Frontal cortex (tissue), 4 donors: ENCODE measurements at places on chromosomes 1 and 21. TPM values are rescaled to one million over a fixed set of nuclear protein-coding genes. Genes with fewer than 3 reads are reported as not detected.

The C1orf159 gene
- 6.1 TPM for total RNA-seq

The S100A7 gene
- not detected for total RNA-seq

The GPR153 gene
- total RNA-seq, result 22.0 TPM

The UBE2U gene
- not detected for total RNA-seq

The HCRTR1 gene
- 1.6 TPM for total RNA-seq

The RSPO1 gene
- not detected for total RNA-seq

The TDRD5 gene
- 2.9 TPM for total RNA-seq

The HIVEP3 gene
- total RNA-seq, result 12.6 TPM

The CXADR gene
- total RNA-seq, result 405 TPM

The NT5C1A gene
- 2.4 TPM for total RNA-seq

The CCDC185 gene
- total RNA-seq, result not detected

The ANGPTL3 gene
- not detected for total RNA-seq

The ADAMTS5 gene
- total RNA-seq, result 1.6 TPM

DNA sequence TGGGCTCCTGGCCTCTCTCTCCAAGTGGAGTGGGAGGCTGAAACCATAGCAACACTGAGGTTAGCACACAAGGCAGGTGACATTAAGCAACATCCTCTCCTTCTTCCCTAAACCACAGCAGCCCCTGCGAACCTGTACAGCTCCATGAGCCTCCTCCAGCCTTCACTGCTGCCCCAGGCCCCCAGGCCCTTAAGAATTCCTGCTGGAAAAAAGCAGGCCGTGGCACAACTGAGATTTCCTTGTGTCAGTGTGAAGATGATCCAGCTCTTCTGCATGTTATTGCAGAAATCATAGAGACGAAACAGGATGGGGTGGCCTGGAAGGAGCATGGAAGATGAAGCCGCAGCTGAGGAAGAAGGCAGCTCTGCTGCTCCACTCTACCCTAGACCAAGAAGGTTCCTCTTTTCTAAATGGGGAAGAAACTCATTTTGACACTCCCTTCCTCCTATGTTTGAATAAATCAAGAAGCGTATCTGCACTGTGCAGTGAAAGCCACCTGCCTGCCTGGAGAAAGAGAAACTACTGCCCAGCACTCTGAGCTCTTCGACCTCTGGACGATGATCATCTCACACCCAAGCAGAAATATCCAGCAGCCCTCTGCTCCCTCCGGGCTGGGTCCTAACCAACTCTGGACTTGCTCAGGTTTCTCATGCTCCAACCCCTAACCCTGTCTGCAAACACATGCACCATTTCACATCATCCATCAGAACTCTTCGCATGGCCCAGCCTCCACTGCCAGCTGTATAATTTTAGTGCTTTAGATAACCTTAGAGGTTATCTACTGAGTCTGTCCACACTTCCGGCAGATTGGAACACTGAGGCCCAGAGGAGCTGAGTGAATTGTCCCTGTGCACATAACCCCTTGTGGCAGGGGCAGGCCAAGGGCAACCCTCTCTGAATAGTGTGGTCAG, 20.7 kb downstream of the SH3BP5L start:
- no peak for DNase-seq

DNA sequence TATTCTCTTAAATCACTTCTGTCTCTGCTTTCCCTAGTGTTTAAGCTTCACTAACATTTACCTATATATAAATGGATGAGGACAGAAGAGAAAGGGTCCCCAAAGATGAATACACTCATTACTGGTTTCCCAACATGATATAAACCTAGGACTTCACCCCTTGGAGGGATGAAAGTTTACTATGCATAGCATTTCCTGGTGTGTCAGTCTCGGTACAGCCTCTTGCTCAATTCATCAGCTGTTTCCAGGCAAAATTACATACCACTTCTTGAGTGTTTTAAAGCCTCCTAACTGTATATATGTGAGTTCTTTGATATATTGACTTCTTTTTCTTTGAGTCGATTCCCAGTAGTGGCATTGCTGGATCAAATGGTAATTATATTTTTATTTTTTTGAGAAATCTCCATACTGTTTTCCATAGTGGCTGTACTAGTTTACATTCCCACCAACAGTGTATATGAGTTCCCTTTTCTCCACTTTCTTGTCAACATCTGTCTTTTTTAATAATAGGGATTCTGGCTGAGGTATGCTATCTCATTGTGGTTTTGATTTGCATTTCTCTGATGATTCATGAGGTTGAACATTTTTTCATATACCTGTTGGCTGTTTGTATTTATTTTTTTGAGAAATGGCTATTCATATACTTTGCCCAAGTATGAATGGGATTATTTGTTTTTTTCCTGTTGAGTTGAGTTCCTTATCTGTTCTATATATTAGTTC, 259.3 kb upstream of the CACYBP start:
- DNase-seq, result no peak

DNA sequence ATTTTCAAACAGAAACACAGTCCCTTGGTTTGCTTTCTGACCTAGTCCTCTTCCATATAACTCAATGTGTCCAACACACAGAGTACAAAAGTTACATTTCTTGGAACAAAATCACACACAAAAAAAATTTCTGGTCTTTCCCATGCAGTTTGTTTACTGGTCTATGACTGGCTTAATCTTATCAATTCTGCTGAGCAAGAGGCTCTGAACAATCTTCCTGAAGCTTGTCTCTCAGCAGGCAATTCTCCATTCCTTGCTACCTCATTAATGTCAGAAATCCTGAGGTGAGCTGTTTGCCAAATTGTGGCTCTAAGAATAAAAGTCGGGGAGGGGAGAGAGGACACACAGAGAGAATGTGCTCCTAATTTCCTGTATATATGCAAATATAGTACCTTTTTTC, 423.6 kb downstream of the HLX start:
- no peak for DNase-seq

GRCh38 chr21:41767606-41768436, 969 bp upstream of the RIPK4 start:
- DNase-seq, result no peak

DNA sequence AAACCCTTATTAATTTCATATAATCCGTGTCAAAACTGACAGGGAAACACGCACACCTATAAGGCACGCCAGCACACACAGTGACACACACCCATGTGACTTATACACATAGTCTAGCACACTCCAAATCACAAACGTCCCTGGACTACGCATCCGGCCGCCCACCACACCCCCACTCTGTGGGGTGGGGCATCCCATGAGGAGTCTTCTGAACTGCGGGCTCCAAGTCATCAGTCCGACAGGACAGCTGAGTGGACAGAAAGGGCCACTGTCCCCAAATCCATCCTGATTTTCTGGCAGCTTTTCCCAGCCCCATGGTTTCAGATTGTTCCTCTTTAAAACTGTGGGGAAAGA, 829 bp downstream of the PEA15 start:
- peak; percentile 47 for DNase-seq

DNA sequence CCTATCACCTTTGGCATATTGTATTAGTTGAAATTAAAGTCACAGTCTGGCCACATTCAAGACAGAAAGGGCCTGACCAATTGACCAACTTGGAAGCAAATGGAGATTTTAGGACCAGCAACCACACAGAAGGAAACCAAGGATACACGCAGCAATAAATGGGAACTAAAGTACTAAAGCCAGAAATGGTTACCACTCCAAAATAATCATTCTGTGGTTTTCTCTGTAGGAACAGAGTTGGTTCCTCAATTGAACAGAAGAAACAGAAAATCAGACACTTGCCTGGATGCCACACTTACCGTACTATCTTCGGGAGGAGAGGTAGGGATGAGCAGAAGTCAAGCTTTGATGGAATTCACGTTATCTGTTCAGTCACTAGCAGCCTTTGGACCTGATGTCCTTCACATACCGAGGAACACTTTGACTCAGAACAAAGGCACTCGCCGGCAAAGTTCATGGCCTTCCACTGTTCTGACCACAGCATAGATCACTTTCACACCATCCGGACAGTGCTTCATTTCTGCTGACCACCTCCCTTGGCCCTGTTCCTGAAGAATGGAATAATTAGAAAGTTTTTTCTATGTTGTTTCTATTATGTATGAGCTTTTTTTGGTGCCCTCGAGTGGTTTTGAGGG, 96.9 kb downstream of the LPAR3 start:
- DNase-seq, result no peak

- no peak for DNase-seq
These were observed 708.1 kb downstream of the MRPL39 start for GRCh38 chr21:24899138-24899537.

GRCh38 chr21:18148401-18148800, 96.2 kb upstream of the CHODL start:
- no peak for DNase-seq

DNA sequence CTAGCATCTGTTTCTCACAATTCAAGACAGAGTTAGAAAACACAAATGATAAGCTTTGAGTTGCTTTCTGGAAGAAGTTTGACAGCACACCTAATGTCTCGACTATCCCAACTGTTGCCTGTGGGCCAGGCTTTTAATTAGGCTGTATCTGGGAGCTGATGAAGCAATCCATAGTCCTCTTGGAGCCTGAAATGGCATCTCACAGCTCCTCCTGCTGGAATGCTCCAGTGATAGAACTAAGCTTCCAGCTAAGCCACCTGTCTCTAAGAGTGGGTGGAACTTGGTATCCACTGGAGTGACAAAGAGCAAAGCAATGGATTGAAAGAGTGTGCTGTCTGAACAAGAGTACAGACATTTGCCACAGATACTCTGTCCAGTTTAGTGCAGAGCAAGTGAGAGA, 605.3 kb upstream of the NR5A2 start:
- DNase-seq, result no peak

GRCh38 chr1:43847290-43847689, 86.3 kb upstream of the ARTN start:
- no peak for DNase-seq

DNA sequence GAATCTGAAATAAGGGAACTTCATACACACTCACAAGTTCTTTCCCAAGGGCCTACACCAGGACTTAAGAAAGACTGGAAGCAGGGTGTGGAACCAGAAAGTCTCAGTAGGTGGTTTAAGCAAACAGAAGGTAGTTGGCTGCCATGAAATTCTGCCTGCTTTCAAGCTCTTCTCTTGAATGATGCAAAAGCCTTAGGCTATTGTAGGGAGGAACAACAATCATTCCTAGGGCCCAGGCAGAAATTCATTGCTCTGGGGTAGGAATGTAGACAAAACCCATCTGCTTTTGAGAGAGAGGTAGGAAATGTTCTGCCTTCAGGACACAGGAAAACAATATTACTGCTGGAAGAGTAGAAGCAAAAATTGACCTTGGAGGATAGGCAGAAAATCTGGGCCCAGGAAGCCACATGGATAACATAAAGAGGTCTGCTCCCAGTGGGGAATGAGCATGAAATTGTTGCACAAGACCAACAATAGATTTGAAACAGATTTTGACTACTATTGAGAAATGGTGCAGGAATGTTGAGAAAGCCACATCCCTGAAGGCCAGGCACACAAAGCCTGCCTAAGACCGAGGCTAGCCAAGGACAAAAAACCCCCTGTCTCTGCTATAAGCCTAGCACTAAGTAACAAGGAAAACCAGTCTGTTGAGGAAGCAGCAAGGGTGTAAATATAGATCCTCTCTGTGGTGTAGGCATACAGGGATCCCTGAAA, 22.7 kb upstream of the SFT2D2 start:
- no peak for DNase-seq

DNA sequence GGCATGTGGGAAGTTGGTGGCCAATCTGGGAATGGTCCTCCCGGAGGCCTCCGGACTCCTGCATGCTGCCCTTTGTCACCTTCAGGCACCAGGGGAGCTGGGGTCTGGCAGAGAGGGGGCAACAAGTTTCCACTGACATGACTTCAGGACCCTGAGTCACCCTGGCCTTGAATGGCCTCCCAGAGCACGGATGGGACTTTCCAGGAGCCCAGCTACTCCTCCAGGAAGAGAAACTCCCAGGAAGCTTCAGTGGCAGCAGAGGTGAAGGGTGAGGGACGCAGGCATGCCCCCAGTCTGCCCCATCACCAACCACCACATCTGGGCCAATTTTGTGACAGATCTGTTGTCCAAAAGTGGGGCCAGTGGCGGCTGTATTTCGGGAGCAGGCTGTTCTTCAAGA, 55.9 kb upstream of the WASF2 start:
- no peak for DNase-seq

DNA sequence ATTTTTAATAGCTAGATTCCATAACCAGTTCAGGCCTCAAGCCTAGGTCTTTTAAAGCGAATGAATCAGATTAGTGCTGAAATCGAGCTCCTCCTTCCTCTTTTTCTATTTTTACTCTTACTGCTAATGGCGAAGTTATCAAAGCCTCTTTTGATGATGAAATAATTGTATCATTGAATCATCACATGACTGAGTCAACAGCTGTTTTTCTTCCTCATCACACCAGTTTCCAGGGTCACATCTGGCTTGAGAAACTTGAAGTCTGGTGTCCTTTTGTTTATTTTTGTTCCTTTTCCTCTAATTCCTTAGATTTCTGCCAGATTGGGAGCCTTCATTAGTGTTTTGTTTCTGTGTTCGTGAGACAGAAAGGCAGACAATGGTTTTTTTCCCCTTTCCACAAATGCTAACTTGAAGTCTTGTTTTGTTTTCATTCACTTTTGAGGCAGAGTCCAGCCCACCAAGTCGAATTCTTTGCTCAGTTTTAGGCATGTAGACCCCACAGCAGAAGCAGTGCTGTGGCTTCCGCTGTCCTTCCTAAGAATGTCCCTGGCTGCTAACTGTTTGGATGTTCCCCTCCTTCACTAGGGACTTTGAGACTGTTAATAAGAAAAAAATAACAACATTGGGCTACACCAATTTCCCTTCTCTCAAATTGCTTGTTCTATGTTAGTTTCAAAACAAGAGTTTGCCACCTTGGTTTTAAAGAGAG, 51.9 kb upstream of the FMOD start:
- DNase-seq, result peak; percentile 31

DNA sequence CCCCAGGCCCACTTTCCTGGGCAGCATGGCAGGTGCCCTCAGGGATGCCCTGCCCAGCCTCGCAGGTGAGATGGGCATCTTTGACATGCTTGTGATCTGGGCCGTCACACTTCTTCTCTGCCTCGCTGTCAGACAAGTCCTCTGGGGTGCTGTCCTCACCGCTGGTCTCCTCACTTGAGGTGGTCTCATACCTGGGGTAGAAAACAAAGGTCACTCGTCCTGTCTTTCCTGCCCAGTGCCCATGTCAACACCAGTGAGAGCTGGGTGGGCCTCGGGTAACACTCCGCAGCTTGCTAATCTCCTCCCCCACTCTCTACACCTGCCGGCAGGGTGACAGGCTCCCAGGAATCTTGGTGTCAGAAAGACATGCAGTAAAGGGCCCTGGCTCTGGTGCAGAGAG, 50.9 kb downstream of the KANK4 start:
- no peak for DNase-seq

- DNase-seq, result no peak
These were observed 4.5 kb upstream of the DHRS3 start for GRCh38 chr1:12622506-12622905.

DNA sequence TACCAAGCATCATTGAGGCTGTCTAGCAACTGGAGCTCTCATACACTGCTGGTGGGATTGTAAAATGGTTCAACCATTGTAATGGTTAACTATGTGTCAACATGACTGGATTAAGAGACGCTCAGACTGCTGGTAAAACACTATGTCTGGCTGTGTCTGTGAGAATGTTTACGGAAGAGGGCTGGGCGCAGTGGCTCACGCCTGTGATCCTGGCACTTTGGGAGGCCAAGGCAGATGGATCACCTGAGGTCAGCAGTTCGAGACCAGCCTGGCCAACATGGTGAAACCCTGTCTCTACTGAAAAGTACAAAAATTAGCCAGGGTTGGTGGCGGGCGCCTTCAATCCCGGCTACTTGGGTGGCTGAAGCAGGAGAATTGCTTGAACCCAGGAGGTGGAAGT, 4.8 kb upstream of the FCRLA start:
- DNase-seq, result no peak

- DNase-seq, result peak; percentile 70
These were observed 414 bp downstream of the TMEM51 start for GRCh38 chr1:15153842-15154479.

- peak; percentile 18 for DNase-seq
These were observed 51.9 kb upstream of the CD34 start for GRCh38 chr1:207962716-207963426.

GRCh38 chr1:80059940-80060339, 1053.4 kb upstream of the ADGRL4 start:
- DNase-seq, result no peak
